ENCODE measurements at places on chromosomes 7 and 10.

- DNase-seq = no peak
These were observed 99.0 kb downstream of the PDE1C start for GRCh38 chr7:31971049-31971667.

- DNase-seq = no peak
These were observed 120.3 kb upstream of the FOXK1 start for GRCh38 chr7:4561795-4562194.

DNA sequence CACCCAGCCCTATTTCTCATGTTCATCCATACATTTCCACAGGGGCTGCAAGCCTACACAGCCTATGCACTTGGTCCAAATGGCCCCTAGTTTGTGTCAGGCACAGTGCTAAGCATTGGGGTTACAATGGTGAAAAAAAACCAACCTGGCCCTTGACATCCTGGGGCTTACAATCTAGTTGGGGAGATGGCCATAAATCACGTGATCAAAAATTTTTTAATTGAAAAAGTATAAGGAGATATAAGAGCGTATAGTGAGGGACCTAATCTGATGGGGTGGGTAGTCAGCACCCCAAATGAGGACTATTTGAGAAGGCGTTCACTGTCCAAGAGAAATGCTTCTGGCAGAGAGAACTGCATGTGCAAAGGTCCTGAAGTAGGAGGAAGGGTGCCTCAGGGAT is 5.6 kb upstream of the MTPAP start:
- no peak for DNase-seq

- DNase-seq = peak; percentile 73
These were observed 16.9 kb upstream of the SLF2 start for GRCh38 chr10:100895896-100896295.

- DNase-seq = no peak
These were observed 146.3 kb upstream of the PTN start for GRCh38 chr7:137489880-137490279.

DNA sequence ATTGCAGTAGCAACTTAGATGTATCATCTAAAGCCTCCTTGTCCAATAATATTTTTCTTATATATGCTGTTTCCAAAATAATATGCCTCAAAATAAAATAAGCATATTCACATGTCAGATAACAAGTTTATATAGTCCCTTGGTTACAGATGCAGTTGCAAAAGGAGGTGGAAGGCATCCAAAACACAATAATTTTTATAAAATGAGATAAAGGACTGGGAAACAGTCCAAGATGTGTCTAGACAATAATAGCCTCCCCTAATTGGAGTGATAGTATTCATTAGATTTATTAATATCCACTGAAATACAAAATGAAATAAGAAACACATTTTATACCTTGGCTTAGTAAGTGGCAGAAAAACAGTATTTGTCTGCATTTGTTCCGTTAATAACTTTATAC is 30.3 kb downstream of the BCAP29 start:
- DNase-seq = no peak
